ENCODE measurements at places on chromosomes 5 and 9.
A peak's percentile ranks its signal among the peaks of the same experiment; 100 is the strongest.

DNA sequence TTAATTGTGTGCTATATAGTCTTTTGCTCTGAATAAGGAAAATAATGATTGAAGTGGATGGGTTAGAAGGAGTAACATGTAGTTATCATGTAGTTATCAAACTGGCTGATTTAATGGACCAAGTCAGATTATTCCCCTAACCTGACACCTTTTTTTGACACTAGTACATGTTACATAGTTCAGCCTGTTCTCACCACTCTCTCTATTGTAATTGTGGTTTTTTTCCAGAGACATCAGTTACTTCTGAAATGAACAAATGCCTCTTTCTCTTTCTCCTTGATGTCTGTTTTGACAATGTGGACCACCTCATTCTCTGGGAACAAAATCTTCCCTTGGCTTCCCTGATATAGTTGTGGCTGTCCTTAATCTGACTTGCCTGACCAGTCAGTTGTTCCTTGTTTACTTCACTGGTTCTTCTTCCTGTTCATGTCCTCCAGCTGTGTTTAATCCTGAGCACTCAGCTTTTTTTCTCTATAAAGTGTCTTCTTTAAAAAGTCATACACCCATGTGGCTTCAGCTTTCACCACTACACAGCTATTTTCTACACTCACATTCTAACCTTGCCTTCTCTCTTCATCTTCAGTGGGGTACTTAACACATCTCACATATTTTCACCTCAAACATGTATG, 243.4 kb downstream of the ARRDC3 start:
- DNase-seq: no peak

- no peak for DNase-seq
Observed at GRCh38 chr5:146301626-146302025, 37.0 kb upstream of the POU4F3 start.

GRCh38 chr5:35924950-35925722, 13.3 kb downstream of the CAPSL start:
- peak; percentile 82 for DNase-seq

DNA sequence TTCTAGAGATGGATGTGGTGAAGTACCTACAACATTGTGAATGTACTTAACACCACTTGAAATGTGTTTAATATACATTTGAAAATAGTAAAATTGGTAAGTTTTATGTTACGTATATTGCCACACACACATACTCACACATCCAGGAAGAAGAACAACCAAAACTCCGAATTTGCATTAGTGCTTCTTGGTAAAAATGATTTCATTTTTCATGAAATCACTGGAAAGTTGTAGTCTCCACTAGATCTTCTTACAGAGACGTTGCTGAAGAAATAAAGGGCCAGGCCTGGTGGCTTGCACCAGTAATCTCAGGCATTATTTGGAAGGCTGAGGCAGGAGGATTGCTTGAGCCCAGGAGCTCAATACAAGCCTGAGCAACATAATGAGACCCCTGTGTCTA, 118.6 kb upstream of the ZNF608 start:
- no peak for DNase-seq

DNA sequence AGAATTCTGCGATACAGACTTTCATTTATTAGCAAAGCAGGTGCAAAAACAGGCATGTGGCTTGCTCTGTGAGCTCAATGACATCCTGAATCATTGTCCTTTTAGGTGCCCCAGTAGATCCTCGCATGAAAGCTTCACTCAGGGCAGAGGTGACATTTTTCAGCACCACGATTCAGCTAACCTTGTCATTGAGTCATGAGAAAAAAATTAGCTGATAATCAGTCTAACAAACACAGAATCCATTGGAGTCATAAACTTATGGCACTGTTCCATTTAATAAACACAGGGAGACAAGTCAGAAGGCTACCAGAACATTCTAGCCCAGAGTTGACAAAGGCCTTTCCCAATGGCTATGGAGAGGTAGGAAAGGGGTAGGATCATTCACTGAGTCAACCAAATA, 104.8 kb upstream of the RAD23B start:
- DNase-seq: peak; percentile 37

DNA sequence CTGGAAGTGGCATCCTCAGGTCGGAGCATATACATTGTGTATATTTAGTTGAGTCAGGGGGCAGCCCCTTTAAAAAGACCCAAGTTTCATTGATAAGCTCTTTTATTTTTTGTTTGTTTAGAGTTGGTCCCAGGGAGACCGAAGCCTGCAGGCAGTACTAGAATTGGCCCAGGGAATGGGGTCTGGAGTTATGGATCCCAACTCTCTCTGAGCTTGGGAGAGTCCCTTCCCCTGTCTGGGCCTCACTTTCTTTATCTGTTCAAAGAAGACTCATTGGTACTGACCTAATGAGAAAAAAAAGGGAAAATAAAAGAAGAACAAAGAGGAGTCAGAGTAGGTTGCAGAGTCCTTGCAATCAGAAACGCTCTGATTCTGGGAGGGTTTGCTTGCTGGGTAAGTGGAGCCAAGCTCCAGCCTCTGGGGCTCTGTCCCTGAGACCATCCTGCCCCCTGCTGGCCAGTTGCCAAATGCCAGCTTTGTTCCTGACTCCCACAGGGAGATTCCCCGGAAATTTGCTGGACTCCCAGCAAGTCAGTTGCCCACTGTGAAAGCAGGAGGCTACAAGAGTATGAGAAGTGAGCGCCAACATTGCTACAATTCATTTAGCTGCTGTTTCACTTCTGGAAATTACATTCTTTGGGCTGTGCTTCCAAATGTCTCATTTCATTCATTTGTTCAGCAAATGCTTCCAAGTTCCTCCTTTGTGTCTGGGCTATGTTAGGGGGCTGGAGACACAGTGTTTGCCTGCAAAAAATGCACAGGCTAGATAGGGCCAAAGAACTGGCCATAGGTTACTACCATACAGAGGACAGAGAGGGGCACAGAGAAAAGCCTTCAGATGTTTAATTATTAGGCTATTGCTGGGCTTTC, 156.2 kb downstream of the MELK start:
- DNase-seq: peak; percentile 56

DNA sequence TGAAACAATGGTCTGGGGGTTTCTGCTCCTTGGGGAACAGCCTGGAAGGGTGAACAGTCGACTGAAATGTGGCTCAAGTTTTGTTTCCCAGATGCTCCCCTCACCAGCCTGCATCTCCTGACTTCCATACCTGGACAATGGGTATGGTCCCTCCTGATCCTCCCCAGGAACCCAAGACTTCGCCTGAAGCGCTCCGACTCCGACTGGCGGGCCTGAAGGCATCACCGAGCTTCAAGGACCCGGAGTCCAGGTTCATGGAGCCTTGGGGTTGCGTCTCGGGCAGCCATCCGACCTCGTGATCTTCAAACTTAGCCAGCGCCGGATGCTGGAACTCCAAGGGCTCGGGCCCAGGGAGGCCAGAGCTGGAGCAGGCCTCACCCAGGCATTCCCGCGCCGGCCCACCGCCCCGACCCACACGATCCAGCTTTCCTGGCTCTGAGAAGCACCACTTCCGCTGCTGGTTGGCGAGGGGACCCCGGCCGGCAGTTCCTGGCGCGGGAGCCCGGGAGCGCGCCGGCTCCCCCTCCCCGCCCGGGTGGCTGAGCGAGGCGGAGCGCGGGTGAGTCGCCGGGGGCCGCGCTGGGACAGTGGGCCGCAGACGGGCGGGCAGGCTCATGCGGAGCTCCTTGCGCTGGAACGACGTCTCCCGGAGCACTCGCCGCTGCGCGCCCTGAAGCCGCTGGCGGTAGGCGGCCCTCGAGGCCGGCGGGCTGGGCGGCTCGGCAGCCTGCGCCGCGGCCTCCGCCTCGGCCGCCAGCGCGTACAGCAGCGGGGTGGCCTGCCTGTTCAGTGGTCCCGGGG, 5.2 kb downstream of the SHROOM1 start:
- no peak for DNase-seq

DNA sequence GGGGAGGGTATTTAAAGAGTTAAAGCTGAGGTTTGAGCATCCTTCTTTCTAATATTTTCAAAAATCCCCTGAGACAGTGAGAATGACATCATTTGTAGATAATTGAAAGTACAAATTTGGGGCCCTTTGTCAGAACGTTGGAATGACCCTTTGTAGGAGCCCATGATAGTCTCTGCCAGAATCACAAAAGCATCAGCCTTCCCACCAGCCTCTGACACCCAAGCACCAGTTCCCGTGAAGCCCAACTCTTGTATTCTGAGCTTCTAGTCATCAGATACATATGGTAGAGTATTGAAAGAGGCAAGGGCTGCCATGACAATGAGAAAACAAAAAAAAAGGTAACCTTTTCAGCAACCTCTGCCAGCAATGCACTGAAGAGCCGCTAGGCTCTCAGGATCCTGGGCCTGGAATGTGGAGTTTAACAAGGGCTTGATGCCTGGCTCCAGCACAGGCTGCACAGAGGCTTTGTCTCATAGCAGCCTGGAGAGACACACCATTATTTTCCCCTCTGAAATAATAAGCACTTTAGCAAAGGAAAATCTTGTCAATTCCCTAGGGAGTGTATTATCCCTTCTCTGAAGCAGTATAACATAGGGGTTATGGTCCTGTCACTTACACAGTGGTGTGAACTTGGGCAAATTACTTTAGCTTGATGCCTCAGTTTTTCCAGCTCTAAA, 114.4 kb downstream of the ZNF608 start:
- peak; percentile 53 for DNase-seq

GRCh38 chr5:334903-335739, 13.6 kb downstream of the AHRR start:
- no peak for DNase-seq

- DNase-seq: no peak
Observed at GRCh38 chr9:99169982-99170761, 51.6 kb downstream of the ALG2 start.

GRCh38 chr5:1522601-1523479, 920 bp downstream of the LPCAT1 start:
- DNase-seq: no peak

GRCh38 chr9:15146268-15146700, 160.7 kb downstream of the TTC39B start:
- DNase-seq: no peak

DNA sequence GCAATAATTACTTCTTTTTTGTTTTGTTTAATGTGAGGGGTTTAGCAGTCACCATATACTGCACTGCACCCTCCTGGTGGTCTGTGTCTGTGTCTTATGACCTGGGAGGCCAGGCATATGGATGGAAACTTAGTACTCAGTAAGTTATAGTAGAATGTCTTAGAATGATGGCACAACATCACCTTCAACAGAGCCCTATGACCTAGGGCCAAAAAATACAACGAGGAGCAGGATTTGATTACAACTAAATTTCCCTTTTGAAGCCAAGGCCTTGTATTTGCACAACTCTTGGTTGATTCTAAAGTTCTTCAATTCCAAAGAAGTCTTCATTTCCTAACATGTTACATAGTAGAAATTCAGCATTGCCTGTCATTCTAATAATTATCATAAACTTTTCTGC, 422.1 kb upstream of the PIK3R1 start:
- DNase-seq: no peak

DNA sequence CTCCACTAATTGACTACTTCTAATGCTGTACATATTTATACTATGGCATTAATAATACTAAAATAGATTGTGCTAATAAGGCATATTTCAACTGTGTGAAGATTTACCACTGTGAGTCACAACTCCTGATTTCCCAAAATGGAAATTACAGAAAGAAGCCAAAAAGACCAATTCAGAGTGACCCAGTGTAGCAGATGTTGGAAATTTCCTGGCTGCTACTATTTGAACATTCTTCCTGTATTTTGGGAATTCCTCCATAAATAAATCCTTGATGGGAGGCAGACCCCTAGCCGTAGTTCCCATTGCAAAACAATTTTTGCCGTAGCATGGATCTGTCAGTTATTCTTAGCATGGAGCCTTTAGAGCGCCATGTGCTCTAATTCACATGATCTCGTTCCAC, 11.4 kb upstream of the PRUNE2 start:
- DNase-seq: no peak

- DNase-seq: peak; percentile 57
Observed at GRCh38 chr9:92097997-92098482, 17.2 kb downstream of the SPTLC1 start.

- no peak for DNase-seq
Observed at GRCh38 chr9:114237781-114238180, 82.4 kb downstream of the COL27A1 start.

- DNase-seq: no peak
Observed at GRCh38 chr9:9498128-9498527, 1114.7 kb downstream of the PTPRD start.

DNA sequence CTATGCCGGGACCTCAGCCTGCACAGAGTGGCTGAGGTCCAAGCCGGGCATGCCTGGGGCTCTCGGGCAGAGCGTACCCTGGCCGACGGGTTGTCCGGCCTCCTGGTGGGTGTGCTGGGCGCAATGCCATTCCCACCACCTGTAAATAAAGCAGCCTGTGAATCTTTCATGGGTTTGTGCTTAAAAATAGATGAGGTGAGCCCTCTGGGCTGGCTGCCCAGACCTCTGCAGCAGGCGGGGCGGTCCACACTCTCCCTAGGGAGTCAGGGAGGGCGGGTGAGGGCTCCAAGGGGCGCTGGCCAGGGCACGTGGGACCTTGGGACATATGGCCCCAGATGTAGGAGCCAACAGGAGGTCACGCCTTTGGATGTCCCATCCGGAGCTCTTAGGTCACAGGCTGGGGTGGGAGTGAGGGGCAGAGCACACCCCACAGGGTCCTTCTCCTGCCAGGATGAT, 3.6 kb upstream of the AGPAT2 start:
- DNase-seq: no peak

DNA sequence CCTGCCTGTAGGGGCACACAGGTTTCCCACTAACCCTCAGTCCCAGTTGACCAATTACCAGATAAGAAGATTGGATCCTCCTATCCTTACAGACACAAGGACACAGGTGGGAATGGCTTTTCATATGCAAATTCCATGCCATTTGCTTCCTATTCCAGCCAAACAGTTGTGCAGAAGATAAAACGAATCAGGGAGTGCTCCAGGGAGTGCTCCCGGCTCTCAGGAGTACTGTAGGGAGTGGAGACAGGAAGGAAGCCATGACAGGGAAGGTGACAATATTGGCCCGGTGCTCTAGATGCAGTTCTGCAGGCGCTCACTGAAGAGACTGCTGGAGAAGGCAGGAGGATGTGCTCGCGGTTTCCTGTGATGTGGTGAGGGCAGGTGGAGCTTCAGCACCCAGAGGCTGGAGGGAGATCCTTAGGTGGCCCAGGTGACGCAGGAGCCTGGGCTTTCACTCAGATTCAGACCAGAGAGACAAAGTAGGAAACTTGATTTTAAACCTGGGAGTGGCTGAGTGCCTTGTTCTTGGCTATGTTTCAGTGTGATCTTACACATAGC, 260.0 kb downstream of the AUH start:
- no peak for DNase-seq

GRCh38 chr9:124855944-124856765, 2.9 kb downstream of the WDR38 start:
- DNase-seq: peak; percentile 29

GRCh38 chr9:134361843-134362414, 35.7 kb downstream of the RXRA start:
- DNase-seq: no peak

DNA sequence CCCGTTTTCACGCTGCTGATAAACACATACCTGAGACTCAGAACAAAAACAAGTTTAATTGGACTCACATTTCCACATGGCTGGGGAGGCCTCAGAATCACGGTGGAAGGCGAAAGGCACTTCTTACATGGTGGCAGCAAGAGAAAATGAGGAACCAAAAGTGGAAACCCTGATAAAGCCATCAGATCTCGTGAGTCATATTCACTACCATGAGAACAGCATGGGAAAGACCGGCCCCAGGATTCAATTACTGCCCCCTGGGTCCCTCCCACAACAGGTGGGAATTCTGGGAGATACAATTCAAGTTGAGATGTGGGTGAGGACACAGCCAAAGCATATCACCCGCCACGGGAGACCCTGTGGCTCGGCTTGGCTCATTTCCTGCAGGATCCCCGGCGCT, 20.2 kb downstream of the EXD3 start:
- DNase-seq: no peak

GRCh38 chr9:92186631-92187030, 71.4 kb upstream of the SPTLC1 start:
- no peak for DNase-seq

GRCh38 chr5:8675182-8675581, 806.2 kb downstream of the MTRR start:
- DNase-seq: no peak

Data from fibroblast of skin of right biceps (primary cell).